Memory B cell (primary cell): ENCODE measurements at places on chromosomes 3 and 15.
A peak's percentile ranks its signal among the peaks of the same experiment; 100 is the strongest.

- no peak for DNase-seq
Observed at GRCh38 chr3:25289663-25290062, 138.4 kb upstream of the RARB start.

GRCh38 chr3:169627789-169628188, 35.7 kb downstream of the MECOM start:
- no peak for DNase-seq

- no peak for DNase-seq
Observed at GRCh38 chr3:37752649-37753025, 109.0 kb upstream of the CTDSPL start.

- no peak for DNase-seq
Observed at GRCh38 chr3:128725547-128726022, 398 bp upstream of the RAB7A start.

GRCh38 chr3:89260721-89261120, 153.3 kb downstream of the EPHA3 start:
- DNase-seq, result no peak

- no peak for DNase-seq
Observed at GRCh38 chr15:80549654-80550053, 145.5 kb upstream of the ABHD17C start.

GRCh38 chr15:59298225-59298853, 74.3 kb downstream of the MYO1E start:
- peak; percentile 41 for DNase-seq

- no peak for DNase-seq
Observed at GRCh38 chr15:70974004-70974832, 81.6 kb downstream of the LRRC49 start.

DNA sequence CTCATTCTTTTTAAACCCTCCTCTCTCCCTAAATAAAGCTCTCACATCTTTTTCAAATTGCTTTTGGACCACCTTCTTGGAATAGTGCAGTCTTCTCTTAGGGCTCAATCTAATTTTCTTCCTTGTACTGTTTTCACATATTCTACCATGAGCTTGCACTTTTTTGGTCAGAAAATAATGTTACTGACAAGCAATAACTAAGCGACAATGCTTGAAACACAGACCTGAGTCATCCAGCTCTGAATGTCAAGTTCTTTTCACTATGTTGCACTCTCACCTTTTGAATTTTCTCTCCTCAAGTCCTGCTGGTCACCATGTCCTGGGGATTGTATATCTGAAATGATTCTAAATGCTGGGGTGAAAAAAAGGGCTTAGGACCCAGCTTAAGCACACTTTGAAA, 8.9 kb downstream of the TNFAIP8L3 start:
- DNase-seq, result no peak

- DNase-seq, result no peak
Observed at GRCh38 chr3:138347960-138348753, at the start of gene MRAS. Gene MRAS, plus strand, starts transcription at chr3:138348579. Its CDS starts 24,305 bp downstream, at chr3:138372884.

GRCh38 chr3:58317811-58318210, 11.5 kb downstream of the HTD2 start:
- no peak for DNase-seq
